ENCODE measurements at places on chromosomes 6 and 20. TPM values are rescaled to one million over a fixed set of nuclear protein-coding genes. Genes with fewer than 3 reads are reported as not detected.
A peak's percentile ranks its signal among the peaks of the same experiment; 100 is the strongest.

DNA sequence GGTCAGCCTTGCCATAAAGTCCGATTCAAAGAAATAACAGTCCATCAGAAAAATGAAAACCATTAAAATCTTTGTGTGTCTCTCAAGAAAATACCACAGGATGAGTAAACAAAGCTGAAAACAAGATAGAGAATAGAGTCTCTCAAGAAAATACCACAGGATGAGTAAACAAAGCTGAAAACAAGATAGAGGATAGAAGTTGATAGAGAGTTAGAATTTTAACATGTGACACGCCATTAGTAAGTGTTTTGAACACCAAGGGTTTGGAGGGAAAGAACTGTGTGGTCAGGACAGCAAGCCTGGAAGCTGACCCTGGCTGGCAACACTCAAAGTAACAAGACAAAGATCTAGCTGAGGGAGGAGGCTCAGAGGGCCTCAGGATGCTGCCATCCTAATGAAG lies 43.9 kb upstream of the PRND start:
- no peak for DNase-seq

GRCh38 chr6:10613723-10614122 lies 80.7 kb downstream of the C6orf52 start:
- no peak for DNase-seq

GRCh38 chr6:135506270-135506997 lies 8.9 kb upstream of the AHI1 start:
- DNase-seq: no peak

- DNase-seq: no peak
Measured at GRCh38 chr6:5157621-5158138, 72.5 kb downstream of the PPP1R3G start.

GRCh38 chr6:70547313-70547712 lies 19.4 kb upstream of the SDHAF4 start:
- no peak for DNase-seq

GRCh38 chr20:15756002-15756753 lies 817.1 kb downstream of the KIF16B start:
- DNase-seq: no peak

- no peak for DNase-seq
Measured at GRCh38 chr6:54827010-54827409, 19.6 kb upstream of the FAM83B start.

- no peak for DNase-seq
Measured at GRCh38 chr6:166419286-166419685, 36.5 kb upstream of the MPC1 start.

DNA sequence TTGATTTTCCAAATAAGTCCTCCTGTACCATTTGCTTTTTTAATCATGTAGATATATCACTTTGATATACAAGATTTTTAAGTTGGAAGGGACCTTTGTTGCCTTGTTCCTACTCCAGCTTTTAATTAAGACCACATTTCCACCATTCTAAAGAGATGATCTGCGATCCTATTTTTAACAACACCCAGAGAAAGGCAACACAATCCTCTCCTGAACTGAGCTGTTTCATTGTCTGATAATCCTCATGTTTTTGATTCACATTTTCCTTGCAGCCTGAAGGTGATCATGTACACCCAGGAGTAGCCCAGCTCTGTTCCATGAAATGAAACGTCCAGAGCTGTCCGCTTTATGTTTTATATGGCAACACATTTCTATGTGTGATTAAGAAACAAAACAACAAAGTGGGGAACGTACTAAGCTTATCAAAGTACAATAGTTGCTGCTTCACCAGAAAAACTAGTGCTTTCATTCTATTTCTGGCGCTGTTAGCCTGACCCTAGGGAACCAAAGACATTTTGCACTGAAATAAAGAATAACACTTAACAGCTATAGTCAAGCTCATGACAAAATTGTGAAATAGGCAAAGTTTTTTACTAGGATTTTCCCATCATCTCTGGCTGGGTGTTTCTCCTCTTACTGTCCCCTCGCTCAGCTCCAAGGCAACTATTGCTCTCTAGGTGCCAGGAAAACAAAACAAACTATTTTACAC lies 22.6 kb upstream of the TRAF3IP2 start:
- DNase-seq: no peak

GRCh38 chr6:125793863-125794262 lies 3.1 kb downstream of the NCOA7 start:
- no peak for DNase-seq

- no peak for DNase-seq
Measured at GRCh38 chr6:136608991-136609390, 58.8 kb upstream of the MAP7 start.

GRCh38 chr6:116465246-116465645 lies 4.1 kb downstream of the CALHM6 start:
- DNase-seq: no peak

DNA sequence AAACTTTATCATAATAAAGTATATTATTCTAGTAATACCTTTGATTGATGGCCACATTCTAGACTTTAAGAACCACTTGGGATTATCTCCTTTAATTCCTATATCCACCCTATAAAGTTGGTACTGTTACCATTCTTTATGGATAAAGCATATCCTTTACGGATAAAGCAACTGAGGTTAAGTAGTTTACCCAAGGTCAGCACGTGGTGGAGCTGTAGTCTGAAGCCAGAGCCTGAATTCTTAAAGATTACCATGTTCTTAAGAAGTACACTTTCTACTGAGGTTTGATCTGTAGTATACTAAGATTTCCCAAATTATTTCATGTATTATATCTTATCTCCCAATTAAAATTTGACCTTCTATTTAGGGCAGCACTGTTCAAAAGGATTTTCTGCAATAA lies 3.0 kb upstream of the NCOA7 start:
- DNase-seq: no peak

GRCh38 chr6:116192786-116193185 lies 61.1 kb downstream of the TSPYL4 start:
- DNase-seq: no peak

GRCh38 chr6:168107191-168107983 lies 28.4 kb upstream of the FRMD1 start:
- no peak for DNase-seq

DNA sequence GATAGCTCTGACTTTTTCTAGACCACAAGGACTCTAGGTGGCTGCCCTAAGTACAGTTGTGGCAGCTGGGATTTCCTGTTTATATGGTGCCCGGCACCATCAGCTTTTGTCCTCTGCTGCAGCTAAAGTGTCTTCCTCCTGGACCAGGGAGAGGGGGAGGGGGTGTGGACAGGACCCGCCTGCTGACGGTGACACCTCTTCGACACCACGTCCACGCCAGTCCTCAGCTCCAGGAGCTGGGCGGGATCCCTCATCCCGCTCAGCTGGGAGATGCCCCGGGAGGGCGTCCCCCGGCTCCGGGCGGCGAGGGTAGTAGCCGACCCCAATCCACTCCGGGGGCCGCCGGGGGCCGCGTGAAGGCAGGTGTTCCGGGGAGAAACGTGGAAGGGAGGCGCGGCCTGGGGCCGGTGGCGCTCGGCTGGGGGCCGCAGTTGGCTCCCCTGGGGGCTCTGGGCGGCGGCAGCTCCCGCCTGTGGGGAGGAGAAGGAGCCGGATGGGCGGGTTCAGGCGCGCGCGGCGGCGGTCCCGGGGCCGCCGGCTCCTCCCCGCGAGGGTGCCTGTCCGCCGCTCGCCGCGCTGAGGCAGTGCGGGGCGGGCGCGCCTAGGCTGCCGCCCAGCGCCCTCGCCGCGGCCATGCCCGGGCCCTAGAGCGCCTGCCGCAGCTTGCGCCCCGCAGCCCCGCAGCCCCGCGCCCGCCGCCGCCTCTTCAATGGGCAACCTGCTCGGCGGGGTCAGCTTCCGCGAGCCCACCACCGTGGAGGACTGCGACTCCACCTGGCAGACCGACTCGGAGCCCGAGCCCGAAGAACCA lies at the start of gene OGFRL1:
TSS of gene OGFRL1 (plus strand) at position 584 of the 811 bp plus-strand sequence. CDS start at position 710, 126 bp downstream.
- DNase-seq: peak; percentile 36

- DNase-seq: no peak
Measured at GRCh38 chr6:60671369-60671768, 1614.7 kb downstream of the KHDRBS2 start.

DNA sequence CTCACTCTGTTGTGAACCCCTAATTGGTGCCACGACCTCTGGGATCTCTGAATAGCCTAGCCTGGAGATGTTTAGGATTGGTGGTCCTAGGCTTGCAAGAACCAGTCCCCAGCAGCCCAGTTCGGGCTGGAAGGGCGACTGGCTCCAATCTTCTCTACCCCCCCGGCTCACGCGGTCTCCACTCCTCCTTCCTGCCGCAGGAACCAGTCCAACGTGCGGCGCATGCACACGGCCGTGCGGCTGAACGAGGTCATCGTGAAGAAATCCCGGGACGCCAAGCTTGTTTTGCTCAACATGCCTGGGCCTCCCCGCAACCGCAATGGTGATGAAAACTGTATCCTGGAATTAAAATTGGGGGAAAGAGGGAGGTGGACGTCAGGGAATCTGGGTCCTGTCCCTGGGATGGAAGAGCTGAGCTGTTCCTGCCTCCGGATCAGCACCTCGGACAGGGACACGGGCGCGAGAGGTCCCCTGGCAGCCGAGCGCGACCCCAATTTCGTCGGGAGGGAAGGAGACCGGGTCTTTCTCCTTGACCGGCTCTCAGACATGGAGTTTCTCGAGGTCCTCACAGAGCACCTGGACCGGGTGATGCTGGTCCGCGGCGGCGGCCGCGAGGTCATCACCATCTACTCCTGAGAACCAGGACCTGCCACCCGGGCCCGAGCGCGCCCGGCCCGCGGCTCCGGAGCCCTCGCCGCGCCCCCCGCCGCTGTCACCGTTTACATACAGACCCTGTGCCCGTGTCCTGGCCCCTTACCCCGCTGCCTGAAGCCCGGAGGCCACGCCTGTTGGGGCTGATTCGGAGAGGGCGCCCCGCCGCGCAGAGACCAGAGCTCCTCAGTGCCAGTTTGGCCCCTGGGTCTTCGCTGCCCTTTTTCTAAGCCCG lies 28.2 kb downstream of the SLC12A5 start:
- peak; percentile 63 for DNase-seq

DNA sequence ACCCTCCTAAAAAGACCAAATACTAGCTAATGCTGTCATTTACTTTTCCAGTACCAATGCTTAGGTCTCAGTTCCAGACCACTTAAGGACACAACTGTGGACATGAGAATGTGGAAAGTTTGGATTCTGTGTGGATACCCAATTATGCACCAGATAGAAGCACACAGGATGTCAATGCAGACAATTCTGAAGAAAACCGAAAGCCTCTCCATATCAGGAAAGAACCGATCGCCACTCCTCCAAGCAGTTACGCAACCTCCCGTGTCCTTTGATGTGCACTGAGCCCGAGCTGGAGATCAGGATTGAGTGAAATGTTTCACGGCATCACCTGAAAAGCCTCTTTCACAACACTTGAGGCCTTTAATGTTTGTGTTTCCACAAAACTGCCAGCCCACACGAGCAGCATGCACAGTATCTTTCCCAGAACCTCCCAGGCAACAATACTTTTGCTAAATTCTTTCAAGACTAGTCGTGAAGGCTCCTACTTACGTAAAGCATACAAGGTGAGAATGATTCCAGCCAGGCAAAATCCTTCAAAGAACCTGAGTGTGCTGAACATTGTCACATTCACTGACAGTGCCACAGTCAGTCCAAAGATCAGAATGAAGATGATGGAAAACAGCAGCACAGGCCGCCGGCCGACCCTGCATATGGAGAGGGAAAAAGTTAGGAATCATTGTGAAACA lies 47.0 kb downstream of the SLC22A23 start:
- no peak for DNase-seq

DNA sequence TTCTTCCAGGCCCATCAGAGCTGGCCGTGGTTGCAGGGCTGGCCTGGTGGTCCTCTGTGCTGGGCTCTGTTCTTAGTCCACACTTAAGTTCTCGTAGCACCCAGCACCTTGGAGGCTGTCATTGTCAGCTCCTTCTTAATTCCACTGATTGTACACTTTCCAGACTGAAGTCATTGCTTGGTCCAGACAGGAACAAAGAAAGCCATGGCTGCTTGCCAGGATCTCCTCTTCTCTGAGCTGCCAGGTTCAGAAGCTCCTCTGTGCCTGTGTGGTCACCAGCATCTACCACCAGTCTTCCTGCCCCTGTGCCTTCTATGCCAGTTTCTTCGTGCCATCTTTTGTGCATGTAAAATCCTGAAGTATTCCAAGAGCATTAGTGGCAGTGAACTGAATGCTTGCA lies 39.5 kb upstream of the PCMTD2 start:
- no peak for DNase-seq

DNA sequence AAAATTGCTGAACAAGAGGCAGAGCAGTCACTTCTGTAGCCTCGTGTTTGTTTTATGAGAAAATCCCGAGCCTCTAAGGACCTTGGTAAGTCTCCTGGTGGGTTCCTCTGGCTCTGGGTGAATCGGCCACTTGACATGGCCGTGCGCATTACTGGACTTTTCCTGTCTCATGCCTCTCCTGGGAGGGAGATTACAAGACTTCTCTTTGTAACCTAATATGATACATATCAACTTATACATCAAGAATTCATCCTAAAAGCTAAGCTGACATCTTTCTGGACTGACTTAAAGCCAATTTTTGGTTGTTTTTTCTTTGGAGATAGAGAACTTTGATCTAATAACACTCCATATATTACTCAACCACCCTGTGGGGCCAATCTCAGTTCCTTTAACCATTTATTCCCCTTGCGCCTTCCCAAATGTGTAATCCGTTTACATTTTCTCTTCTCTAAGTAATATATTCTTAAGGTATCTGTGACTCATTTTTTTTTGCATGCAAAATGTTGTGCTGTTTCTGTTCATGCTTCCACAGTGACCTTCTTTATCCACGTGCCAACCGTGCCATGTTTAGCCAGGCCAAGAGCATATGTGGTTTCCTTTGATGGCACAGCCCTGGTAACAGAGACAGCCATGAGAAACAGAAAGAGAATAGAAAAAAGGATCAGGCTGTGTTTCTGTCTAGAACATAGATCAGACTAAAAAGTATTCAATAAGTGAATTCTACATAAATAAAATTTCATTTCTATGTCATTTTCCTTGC lies 47.5 kb upstream of the JAG1 start:
- no peak for DNase-seq

DNA sequence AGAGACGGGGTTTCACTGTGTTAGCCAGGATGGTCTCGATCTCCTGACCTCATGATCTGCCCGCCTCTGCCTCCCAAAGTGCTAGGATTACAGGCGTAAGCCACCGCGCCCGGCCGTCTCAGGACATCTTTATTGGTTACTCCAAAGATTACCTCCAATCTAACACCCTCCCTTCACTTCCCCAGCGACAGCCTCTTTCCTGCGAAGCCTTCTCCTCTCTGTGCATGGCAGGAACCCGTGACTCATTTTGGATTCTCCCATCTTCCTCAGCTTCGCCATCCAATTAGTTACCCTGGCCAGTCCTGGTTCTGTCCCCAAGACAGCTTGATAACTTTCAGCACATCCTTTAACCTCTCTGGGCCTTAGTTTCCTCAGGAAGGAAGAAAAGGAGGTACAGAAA lies 51.3 kb upstream of the TOX2 start:
- DNase-seq: no peak

BHLHE23 gene
- total RNA-seq: not detected

WFDC12 gene
- total RNA-seq: not detected

PSORS1C1 gene
- 1.1 TPM for total RNA-seq

SLC32A1 gene
- total RNA-seq: not detected

PPP1R16B gene
- total RNA-seq: not detected

PDYN gene
- not detected for total RNA-seq

CLPSL2 gene
- not detected for total RNA-seq

HCRTR2 gene
- 0.18 TPM for total RNA-seq

GNMT gene
- total RNA-seq: 1.2 TPM

CDSN gene
- not detected for total RNA-seq

Data from mesothelial cell of epicardium (in vitro differentiated cells).